ENCODE measurements at places on chromosomes 16 and 17. TPM values are rescaled to one million over a fixed set of nuclear protein-coding genes. Genes with fewer than 3 reads are reported as not detected.

CDRT15L2 gene
- not detected for total RNA-seq

LASP1 gene
- total RNA-seq, result 25.3 TPM

KRTAP9-8 gene
- total RNA-seq, result not detected

GTF3C1 gene
- 66.3 TPM for total RNA-seq

ANKS3 gene
- total RNA-seq, result 9.9 TPM

CAPN15 gene
- total RNA-seq, result 18.5 TPM

CCL5 gene
- total RNA-seq, result 2.6 TPM

EARS2 gene
- total RNA-seq, result 16.4 TPM

NPIPB13 gene
- 3.2 TPM for total RNA-seq

NUDT21 gene
- 66.2 TPM for total RNA-seq

DPEP2 gene
- total RNA-seq, result 0.78 TPM

MYH10 gene
- total RNA-seq, result 45.6 TPM

SRCIN1 gene
- total RNA-seq, result 6.2 TPM

TP53TG3B gene
- total RNA-seq, result not detected

SEZ6L2 gene
- total RNA-seq, result 1.2 TPM

DNA sequence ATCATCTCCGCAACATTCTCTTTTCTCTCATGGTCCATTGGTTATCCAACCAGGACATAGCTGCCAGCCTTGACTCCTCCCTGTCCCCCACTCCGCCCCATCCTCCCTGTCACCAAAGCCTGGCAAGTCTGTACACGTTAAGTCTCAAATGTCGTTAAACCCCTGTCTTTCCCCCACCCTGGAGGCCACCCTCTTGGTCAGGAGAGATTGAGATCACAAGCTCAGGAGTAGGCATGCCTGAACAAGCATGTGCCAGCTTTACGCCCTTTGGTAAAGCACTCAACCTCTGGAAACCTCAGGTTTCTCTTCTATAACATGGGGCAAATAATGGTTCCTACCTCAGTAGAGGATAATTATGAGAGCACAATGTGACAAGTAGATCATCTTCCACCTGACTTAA lies 38.1 kb upstream of the CCL1 start:
- no peak for DNase-seq

GRCh38 chr17:33228548-33228947 lies 64.5 kb downstream of the ASIC2 start:
- DNase-seq, result no peak

DNA sequence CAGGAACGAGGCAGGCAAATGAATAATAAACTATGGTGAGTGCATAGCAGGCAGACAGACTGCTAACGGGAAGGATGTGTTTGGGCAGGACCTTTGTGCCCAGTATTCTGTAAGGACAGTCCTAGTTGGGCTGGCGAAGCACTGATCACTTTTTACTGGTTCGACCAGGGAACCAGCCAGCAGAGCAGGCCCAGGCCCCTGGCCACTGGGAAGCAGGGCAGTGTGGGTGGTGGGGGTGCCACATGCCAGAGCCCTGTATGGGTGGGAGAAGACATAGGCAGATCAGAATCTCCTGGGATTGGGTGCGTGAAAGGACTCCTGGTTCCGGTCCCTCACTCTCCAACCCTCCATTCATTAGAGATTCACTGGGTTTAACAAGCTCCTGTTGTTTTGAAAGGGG lies 4.0 kb upstream of the VAMP2 start:
- no peak for DNase-seq

DNA sequence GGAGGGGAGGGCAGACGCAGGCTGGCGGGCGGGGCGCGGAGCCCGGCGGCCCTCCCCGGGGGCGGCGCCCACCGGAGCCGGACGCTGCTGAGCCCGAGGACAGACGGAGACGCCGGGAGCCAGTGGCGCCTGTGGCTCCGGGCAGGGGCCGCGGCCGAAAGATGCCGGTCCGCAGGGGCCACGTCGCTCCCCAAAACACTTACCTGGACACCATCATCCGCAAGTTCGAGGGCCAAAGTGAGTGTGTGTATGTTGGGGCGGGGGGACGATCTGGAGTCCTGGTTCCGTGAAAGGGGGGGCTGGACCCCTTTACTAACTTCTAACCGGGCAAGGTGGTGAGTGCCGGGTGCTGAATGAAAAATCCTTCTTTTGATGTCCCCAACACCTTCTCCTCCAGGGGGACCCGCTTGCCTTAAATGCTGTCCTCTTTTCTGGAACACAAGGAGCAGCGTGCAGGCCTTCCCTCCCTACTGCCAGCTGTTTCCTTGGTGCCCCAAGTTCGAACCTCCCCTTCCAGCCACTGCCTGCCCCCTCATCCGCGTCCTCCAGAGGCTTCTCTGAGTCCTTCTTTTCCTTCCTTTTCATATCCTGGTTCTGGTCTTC lies at the start of gene KCNH6:
Gene KCNH6 (plus strand): TSS at position 106 of the 603 bp plus-strand sequence. CDS start 56 bp downstream, at position 162.
- no peak for DNase-seq

DNA sequence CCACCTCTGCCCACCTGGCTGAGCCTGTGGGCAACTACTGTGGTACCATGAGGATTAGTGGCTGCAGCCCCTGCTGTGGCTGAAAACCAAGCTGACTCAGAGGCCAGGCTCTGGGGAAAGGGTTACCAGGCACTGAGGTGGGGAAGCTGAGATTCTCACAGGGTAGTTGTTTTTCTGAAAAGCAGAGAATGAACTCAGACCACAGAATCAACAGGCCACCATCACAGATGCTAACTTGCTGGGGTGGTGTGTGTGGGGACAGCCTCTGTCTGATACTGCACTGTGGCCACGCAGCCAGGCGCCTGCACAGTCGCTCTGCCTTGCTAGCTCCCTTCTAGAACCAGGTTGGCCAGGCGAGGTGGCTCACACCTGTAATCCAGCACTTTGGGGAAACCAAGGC lies 28.8 kb downstream of the NPLOC4 start:
- no peak for DNase-seq

DNA sequence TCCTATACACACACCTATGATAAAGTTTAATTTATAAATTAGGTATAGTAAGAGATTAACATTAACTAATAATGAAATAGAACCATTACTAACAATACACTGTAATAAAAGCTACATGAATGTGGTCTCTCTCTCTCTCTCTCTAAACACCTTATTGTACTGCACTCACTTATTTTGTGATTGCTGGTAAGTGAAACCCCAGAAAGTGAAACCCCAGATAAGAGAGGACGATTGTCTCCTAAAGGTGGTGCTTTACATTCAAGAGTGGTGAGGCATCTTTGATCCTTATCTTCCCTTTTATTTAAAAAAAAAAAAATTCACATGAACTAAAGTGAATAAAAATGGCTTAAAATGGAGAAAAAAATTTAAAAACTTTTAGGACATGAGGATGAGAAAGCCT lies 80.1 kb upstream of the TRAP1 start:
- no peak for DNase-seq

GRCh38 chr17:60188759-60189158 lies 39.0 kb downstream of the CA4 start:
- DNase-seq, result no peak

GRCh38 chr16:48409839-48410632 lies 24.8 kb upstream of the SIAH1 start:
- DNase-seq, result no peak

DNA sequence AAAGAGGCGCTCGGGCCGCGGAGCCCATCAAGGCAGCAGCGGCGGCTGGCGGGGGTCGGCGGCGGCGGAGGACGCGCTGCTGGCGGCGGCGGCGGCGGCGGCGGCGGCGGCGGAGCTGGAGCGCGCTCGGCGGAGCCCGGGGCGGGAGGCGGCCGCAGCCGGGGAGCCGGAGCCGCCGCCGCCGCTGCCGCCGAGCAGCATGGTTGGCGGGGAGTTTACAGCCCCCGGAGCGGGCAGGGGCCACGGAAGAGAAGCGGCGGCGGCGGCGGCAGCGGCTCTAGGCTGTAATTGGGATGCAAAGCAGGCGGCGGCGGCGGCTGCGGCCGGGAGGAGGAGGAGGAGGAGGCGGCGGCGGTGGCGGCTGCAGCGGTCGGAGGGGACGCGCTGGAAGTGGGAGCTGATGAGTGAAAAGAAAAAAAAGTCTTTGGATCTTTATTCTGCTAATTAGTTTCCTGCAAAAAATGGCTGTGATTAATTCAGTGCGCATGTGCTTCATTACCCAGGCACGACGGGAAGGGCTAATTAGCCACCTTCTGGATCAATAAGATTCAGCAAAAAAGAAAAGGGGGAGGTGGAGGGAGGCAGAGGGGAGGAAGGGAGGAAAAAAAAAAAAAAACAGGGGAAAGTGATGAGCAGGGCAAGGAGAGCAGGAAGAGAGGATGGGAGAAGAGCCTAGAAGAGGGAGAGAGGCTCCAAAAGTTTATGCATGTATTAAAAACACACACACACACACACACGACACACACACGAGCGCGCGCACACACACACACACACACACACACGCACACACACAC lies 10.9 kb upstream of the ZFHX3 start:
- no peak for DNase-seq

DNA sequence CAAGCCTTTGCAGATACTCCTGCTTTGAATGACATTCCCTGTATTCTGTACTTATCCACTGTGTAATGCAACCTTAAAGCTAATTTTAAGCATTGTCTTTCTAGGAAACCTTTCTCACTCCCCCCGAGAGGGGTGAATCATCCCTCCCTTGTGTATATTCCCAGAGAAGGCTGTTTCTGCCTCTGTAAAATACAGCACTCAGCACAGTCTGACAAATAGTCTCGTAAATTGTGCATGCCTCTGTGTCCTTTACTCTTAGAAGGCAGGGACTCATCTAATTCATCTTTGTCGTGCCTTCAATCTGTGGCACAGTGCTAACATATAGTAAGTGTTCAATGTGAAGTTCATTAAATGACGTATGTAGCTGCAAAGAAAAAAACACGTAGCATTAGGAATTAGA lies 200.7 kb downstream of the CA10 start:
- no peak for DNase-seq

GRCh38 chr16:89727406-89728120 lies 6.2 kb downstream of the ZNF276 start:
- no peak for DNase-seq

DNA sequence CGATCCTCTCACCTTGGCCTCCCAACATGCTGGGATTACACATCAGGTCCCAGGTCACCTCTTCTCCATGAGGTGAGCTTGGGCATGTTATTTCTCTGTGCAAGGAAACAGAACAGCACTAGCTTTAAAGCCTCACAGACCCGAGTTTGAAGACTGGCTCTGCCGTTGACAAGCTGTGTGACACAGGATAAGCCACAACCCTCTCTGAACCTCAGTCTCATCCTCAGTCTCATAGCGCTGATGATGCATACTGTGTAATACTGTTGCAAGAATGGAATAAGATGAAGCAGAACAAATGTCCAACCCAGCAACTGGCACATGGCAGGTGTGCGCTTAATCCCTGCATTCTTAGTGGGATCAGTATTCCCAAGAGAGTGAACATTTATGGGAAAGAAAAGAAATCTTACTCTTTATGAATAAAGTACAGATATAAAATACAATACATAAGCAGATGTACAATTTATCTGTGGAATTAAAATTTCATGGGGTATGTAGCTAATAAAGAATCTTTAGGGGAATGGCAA lies 43.5 kb downstream of the ABAT start:
- DNase-seq, result no peak

GRCh38 chr16:24858219-24859041 lies 12.7 kb downstream of the SLC5A11 start:
- peak; percentile 66 for DNase-seq

DNA sequence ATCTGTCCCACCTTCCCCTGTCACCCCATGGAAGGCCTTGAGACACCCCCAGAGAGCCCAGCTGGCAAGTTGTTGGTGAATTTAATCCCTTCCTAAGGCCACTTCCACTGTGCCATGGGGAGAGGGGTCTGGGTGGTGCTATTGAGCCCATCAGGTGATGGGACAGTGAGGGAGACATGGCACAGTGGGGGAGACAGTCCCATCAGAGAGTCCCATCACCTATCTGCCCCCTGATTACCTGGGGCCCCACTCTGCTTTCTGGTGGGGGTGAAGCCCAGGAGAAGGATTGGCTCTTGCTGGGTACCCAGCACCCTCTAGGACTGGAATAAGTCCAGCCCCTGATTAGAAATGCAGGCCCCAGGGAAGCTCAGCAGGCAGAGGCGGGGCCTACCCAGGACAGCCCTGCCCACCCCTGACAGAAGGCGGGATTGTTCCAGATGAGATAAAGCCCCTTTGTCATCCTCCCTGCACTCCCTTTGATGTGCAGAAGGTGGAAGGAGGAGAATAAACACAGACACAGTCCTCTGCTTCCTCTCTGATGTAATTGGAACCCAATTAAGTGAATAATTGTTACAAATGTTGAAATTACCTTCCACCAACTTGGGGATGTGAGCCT lies 18.9 kb downstream of the TMEM132E start:
- no peak for DNase-seq

- DNase-seq, result peak; percentile 70
Observed at GRCh38 chr16:56847173-56847910, 17.7 kb upstream of the SLC12A3 start.

GRCh38 chr16:62712566-62712965 lies 676.3 kb upstream of the CDH8 start:
- DNase-seq, result no peak

- no peak for DNase-seq
Observed at GRCh38 chr17:49793309-49793708, 4.8 kb downstream of the KAT7 start.

- no peak for DNase-seq
Observed at GRCh38 chr16:804193-805048, 3.9 kb upstream of the GNG13 start.

- DNase-seq, result no peak
Observed at GRCh38 chr17:28188841-28189263, 130.1 kb upstream of the TMEM97 start.

All from cardiac septum (tissue), 1 donor.